ENCODE measurements at places on chromosomes 5 and 9. TPM values are rescaled to one million over a fixed set of nuclear protein-coding genes. Genes with fewer than 3 reads are reported as not detected.
A peak's percentile ranks its signal among the peaks of the same experiment; 100 is the strongest.

Gene SOHLH1
- polyA plus RNA-seq = not detected

Gene CKMT2
- polyA plus RNA-seq = 7.4 TPM

Gene MIGA2
- 15.6 TPM for polyA plus RNA-seq

Gene CREBRF
- polyA plus RNA-seq = 25.2 TPM

Gene FCN2
- polyA plus RNA-seq = 0.62 TPM

Gene SHOC1
- polyA plus RNA-seq = 0.87 TPM

Gene TOPORS
- polyA plus RNA-seq = 38.4 TPM

Gene SLC23A1
- polyA plus RNA-seq = 12.3 TPM

GRCh38 chr9:114092336-114092735, 6.8 kb downstream of the KIF12 start:
- no peak for DNase-seq

GRCh38 chr5:158852622-158853021, 247.1 kb downstream of the EBF1 start:
- DNase-seq = no peak

DNA sequence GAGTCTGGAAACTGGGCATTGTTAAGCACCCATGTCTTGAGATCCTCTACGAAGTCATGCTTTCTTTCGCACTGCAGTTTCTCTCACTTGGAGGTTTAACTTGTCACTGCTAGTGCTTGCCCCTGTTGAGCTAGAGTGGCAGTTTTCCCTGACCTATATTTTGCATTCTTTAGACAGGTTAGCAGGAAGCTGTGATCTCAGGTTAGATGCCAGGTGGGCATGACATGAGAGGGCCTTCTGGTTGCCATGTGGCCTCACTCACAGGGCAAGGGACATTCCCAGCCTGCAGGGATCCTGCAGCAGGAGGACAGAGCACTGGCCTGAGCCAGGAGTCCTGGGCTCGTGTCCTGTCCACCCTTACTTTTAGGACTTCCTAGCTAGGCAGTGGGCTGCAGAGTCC, 28.6 kb downstream of the SLC36A1 start:
- DNase-seq = no peak

- no peak for DNase-seq
Observed at GRCh38 chr5:146947181-146947941, 68.8 kb upstream of the PPP2R2B start.

- DNase-seq = no peak
Observed at GRCh38 chr9:76313771-76314170, 80.5 kb downstream of the RFK start.

- no peak for DNase-seq
Observed at GRCh38 chr5:176529116-176529740, 8.0 kb downstream of the RNF44 start.

DNA sequence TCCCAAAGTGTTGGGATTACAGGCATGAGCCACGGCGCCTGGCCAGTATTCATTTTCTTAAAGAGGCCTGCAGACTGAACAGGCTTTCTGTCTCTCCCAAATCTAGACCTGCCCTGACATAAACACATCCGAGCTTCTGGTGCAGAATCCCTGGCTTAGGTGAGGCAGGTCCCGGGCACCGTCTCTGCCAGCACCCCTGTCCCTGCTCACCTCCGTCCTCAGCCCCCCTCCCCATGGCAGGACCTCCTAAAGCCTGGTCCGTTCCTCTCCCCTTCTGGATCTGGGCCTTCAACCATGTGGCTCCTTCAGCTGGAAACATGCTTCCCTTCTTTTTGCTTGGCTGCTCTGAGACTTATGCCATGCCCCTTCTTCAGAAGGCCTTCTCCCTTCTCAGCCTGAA, 22.7 kb upstream of the RXRA start:
- no peak for DNase-seq

GRCh38 chr5:34494111-34494755, 161.9 kb upstream of the RAI14 start:
- no peak for DNase-seq

DNA sequence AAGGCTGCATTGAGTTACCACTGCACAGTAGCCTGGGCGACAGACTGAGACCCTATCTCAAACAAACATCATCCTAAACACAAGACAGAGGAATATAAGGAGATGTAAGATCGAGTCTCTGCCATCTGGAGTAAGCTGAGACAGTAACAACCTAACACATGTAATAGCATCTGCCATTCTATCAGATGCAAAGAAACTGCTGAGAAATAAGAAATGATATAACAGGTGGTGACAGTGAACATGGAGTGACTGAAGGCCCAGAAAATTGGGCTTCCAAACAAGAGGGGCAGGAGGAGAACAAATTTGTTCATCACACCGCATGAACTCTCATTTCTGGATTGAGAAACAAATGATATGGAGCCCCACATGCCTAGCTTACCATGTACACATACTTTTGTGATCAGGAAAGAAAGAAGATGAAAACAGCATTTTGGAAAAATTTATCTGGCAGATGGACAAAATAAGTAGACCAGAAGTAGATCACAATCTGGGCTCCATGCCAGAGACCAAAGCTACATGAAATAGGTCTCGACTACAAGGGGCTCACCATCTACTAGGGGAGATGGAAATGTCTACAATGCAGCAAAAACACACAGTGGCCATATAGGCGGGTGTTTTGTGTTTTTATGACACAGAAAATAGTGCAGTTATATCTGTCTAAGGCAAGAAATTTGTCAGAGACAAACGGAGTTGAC, 45.5 kb downstream of the ECPAS start:
- DNase-seq = no peak

DNA sequence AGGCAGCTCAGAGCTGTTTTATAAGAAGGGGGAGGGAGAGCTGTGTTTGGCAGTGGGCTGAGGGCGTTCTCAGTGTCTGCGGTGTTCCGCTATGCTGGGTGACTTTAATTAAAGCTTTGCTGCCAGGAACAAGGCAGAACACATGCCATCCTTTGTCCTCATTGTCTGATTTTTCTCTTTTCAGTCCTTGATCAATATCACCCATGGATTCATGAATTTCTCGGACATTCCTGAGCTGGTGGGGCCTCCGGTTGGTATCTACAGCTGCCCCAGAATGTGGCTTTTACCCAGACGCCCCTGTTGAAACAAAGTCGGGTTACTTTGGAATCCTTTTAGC, 66.5 kb upstream of the TGFBR1 start:
- no peak for DNase-seq

DNA sequence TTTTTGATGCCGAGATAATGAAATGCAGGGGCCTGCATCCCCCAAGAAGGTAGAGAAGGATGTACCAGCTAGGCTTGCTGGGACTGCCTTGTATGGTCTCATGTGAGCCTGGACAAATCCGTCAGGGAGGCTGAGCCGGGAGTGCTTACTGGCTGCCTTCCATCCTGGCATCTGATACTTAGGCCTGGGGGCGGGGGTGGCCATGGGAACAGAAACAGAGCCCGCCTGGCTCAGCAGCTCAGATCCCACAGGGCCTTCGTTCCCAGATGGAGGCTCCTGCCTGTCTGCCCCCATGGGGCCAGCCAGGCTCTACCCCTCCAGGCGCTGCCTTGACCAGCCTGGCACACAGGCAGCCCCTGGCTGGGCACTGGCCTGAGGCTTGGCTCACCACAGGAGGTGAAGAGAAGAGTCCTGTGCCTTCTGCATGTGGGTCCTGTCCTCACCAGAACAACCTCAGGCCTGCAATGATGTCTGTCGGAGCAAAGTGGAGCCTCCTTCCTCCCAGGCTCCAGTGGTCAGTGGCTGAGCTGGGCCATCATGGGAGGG, 10.5 kb upstream of the SPATA31E1 start:
- no peak for DNase-seq

GRCh38 chr9:70411930-70412831, 2.3 kb downstream of the KLF9 start:
- no peak for DNase-seq

- DNase-seq = no peak
Observed at GRCh38 chr5:9188131-9188530, 357.7 kb downstream of the SEMA5A start.

DNA sequence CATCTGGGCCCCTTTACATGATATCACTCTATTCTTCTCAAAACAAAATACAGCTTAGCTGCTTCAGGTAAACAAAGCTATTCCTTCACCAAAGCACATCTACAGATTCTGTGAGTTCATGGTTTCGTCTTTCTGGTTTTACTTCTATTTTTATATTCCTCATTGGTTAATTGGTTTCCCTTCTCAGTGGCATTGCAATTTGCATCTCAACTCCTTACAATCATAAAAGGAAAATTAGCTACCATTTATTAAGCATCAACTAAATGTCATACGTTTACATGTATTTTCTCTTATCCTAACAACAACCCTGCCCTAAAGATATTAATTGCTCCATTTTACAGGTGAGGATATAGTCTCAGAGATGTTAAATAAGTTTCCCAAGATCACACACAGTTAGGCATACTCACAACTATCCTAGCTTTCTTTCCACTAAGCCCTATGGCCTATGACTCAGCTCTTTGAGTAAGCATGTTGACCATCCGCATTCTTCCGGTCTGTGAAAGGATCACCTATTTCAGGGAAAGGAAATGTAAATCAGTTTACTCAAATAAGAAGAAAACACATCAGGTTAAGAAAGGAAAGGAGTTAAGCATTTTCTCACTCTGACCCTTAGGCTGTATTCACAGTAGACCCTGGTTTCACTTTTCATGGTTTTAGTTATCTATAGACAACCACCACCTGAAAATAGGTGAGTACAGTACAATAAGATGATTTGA, 146.1 kb downstream of the CAAP1 start:
- no peak for DNase-seq

DNA sequence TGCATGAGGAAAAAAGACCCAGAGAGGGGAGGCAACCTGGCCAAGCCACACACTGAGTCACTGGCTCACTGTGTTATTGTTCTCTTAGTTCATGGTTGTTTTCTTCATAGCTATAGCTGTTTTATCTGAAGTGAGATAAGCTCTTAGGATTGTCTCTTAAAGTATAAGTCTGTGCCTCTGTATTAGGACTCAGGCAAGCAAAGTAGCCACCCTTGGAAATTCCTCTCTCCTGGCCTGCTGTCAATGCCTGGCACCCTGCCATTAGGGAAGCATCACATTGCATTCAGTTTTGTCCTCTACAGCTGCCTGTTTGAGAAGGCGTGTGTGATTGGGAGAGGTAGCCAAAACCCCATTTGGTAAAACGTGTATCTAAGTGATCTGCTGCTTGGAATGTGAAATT, 147.4 kb upstream of the GLRA1 start:
- no peak for DNase-seq

GRCh38 chr5:63596254-63596653, 366.0 kb downstream of the HTR1A start:
- no peak for DNase-seq

DNA sequence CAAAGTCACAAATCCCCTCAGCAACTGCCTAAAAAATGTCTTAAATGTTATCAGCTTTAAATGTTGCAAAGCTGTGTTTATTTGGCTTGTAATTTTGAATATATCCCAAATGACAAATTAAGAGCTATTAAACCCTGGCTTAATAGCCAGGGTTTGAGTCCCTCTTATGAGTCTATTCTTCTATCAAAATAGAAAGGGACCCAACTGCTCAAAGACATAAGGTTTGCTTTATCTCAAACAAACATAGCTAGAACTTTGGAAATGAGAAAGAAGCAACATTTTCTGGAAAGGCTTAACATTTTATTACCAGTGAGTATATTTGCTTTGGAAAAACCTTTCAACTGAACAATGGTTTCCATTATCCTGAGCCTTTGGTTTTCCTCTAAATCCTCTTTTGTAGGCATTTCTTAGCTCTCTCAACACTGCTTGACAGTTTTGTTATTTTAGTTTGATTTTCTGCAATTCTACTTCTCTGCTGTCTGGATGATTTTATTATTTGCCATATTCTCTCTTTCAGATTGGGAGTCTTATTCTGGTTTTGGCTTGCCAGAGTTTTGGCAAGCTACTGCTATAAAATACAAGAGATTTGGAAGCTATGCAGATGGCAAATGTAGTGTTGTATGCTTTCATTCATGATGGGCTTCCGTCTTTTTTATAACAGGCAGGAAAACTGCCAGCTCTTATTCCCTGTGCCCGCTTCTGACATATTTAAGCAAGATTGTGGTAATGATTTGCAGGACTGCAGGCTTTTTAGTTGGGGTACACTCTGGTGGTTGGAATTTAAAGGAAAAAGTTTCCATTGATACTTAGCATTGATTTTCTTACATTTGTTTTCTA, 734.9 kb downstream of the DTWD2 start:
- DNase-seq = peak; percentile 10
